ENCODE measurements at places on chromosomes 13 and 19.
A peak's percentile ranks its signal among the peaks of the same experiment; 100 is the strongest.

DNA sequence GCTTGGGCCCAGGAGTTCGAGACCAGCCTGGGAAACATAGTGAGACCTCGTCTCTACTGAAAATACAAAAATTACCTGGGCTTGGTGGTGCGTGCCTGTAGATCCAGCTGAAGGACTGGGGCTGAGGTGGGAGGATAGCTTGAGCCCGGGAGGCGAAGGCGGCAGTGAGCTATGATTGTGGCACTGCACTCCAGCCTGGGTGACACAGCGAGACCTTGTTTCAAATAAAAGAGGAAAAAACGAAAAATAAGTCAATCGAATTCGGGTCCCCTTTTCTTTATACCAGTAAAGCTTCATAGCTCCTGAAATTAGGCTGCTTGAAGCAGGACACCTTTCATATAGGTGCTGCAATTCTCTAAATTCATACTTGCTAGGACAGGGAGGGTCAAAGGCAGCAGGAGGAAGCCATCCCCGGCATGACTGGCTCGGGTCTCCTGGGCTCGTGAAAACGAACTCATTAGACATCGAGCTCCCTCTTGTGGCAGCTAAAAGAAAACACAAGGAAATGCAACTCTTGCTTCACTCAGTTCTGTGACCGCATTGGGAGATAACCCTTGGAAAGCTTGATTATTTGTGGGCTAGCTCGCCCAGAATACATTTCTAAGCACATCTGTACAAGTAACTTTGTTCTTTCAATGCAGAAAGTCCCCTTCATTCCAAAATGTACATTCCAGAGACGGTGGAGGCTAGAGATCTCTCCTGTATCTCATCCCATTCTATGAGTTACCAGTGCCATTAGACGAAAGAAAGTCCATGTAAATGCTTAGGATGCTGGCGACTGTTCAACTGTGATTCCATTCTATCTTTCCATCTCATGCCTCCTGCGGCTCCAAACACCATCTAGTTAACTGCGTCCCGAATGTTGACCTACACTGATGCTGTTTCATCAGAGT, 16.8 kb downstream of the FPR2 start:
- peak; percentile 69 for DNase-seq

GRCh38 chr13:44305917-44306370, 67.7 kb upstream of the SERP2 start:
- DNase-seq, result no peak

DNA sequence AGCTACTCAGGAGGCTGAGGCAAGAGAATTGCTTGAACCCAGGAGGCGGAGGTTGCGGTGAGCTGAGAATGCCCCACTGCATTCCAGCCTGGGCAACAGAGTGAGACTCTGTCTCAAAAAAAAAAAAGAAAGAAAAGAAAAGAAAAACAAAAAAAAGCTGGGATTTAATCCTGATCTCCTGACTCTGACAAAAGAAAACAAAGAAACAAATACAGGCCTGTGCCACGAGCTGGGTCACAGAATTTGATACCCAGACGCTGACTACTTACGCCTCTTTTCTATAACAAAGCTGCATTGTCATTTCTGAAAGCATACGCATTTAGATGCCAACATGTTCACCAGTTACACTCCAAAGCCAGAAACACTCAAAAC, 18.2 kb upstream of the GTF2F2 start:
- DNase-seq, result no peak

DNA sequence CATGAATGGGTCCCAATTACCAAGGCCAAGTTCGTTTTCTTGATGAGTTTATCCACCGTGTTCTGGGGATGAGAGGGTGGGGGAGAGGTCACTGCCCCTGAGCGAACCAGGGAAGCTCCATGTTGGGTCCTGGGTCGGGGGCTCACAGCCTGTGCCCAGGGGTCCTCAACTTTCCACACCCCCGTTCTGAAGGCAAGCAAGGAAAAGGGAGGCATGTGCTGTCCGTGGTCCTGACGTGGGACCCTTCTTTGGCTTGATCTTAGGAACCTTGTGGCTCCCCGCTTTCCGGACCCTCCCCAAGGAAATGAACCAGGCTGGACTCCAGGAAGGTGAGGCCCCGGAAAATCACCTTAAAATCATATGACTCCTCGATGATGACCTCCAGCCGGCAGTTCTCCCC, 18.2 kb upstream of the MEIS3 start:
- DNase-seq, result no peak

DNA sequence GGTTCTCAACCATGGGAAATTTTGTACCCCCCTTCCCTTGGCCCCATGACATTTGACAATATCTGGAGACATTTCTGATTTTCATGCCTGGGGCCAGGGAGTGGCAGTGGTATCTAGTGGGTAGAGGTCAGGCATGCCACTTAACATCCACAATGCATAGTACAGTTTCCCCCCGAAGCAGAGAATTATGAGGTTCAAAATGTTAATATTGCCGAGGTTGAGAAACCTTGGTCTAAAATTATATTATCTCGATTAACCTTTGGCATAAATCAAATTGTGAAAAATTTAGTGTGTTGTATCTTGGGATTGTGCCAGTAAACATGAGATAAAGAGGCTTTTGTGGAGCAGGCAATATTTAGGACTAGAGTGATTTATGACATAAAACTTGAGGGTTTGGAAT, 147.9 kb downstream of the LMO7 start:
- no peak for DNase-seq

DNA sequence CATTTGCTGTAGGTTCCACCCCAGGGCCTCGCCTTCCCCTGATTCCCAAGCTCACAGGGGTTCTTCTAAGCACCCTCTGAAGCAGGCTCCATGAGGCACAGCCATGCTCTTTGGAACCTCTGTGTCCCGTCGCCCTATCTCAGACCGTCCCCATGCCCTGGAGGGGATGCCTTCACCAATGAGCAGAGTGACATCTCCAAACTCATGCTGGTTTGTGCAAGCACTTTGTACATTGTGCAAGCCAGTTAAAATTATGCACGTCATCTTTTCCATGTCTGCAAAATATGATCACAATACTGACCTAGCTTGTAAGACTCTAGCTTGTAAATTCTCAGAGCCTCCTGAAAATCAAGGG, 46.5 kb upstream of the RAP2A start:
- DNase-seq, result no peak

GRCh38 chr13:52701728-52702465, 37.7 kb downstream of the CNMD start:
- no peak for DNase-seq

DNA sequence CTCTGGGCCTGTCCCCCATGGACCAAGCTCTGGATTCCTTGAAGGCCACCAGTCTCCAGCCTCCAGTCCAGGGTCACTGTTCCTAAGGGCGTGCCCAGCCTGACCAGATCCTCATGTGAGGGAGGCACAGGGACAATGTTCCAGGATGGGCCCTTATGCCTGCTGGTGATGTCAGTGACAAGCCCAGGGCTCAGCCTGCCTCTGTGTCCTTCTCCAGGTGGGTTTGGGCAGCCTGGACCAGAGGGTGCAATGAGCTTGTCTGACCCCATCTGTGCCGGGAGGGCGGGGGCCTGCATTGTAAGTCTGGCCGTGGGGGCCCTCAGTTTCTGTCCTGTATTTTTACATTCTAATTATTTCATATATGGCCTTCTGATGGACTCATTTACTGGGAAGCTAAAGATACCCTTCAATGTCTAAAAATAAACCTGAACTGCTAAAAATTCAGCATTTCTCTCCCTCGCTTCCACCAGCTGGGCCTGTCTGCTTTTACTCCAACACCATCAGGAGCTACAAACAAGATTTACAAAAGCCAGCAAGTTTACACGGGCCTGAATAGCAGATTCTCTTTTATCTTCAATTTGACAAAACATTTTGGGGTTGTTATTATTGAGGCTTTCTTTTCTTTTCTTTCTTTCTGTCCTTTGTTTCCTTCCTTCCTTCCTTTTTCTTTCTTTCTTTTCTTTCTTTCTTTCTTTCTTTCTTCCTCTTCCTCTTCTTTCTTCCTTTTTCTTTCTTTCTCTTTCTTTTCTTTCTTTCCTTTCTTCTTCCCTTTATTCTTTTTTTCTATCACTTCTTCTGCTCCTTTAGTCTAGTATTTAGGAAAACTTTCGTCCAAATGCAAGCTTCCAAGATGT, 34.2 kb upstream of the C19orf12 start:
- no peak for DNase-seq
